Activated CD4-positive, alpha-beta T cell treated with anti-CD3 and anti-CD28 coated beads, Interleukin-2, amount 50 U/mL, for 4 hours (primary cell): ENCODE measurements at places on chromosomes 3 and 15.

- no peak for DNase-seq
Observed at GRCh38 chr15:64144565-64145281, 6.8 kb upstream of the SNX22 start.

DNA sequence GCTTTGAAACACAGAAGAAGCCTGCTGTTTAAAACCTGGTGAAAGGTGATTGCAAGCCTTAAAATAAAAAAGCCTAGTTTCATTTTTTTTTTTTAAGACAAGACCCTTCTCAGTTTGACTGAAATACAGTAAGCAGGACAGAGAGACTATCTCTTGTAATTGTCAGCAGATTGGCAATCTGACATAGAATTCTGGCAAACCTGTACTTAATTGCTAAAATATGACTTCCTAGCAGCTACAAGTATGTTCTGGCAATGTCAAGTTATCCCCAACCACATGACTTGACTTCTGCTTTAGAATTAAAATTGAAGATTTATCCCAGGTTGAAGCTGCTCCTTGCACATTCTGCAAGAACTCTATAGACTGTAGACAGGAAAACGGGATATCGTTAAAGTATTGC lies 232.8 kb upstream of the NR2F2 start:
- no peak for DNase-seq

GRCh38 chr15:61687124-61687523 lies 373.1 kb downstream of the VPS13C start:
- no peak for DNase-seq

DNA sequence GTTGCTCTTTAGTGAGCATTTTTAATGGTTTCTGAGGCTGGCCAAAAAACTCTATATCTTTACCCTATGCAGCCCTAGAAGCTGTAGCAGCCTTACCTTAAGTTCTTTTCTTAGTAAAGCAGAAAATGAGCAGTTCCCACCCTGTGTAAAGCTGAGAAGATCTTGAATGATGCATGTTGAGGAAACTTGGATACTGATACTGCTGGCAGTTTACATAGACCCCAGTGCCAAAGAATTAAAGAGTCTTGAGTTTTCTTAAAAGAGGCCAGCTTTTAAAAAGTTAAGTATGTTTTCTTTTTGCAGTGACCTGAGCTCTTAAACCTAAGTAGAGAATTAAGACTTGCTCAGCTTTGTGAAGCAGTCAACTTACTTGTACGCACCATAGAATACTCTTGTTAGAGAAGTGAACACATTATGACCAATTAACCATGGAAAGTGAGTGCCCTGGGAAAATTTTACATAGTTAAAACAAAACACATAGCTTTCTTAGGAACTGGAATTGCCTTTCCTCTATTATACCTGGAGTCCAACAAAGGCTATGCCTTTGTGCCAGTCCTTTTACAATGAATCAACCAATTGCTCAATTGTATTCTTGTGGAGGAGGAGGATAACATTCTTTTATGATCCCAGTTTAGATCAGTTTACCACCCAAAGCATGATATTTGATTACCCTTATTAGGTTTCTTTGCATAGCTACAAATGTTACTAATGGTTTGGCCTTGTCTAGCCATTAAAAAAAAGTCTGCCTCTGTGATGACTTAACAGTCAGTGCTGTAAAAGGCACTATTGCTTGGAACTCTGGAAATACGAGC lies 28.4 kb downstream of the PLS1 start:
- no peak for DNase-seq

DNA sequence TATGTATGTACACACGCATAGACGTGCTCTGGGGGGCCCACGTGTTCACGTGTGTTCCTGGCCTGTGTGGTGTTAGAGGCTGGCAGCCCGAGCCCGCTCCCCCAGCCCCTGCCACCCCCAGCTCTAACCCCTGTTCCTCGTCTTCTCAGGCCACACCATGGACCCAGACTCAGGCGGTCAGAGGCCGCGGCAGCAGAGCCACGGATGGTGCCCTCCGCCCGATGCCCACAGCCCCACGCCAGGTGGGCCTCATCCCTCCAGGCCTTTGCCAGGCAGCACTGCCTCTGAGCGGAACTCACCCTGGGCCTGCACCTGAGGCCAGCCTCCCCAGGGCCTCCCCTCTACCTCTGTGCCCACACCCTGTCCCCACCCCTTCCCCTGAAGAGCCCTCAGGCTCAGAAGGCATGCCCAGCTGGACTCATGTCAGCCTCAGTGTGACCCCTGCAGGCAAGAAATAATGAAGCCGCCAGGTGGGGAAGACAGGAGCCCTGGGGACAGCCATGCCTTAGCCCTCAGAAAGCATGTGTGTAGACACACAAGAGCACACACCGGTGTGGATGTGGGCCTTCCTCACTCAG lies 16.4 kb upstream of the GNAT1 start:
- no peak for DNase-seq

DNA sequence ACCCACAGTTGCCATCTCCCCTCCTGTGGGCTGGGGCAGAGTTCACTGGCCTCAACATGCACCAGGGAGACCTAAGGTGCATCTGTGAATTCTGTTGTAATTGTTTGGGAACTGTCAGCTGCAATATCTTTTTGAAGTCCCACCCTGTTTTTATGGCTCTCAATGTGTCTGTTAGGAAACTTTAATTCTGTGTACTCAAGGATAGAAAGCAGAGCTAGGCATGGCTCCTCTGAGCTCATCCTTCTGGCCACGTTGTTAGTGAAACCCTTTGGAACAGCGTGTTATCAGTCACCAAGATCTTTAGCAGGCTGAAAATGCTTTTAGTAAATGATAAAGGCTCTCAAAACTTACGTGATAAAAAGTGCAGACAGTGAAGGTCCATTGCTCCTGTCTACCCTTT lies 33.6 kb upstream of the MTMR10 start:
- no peak for DNase-seq

DNA sequence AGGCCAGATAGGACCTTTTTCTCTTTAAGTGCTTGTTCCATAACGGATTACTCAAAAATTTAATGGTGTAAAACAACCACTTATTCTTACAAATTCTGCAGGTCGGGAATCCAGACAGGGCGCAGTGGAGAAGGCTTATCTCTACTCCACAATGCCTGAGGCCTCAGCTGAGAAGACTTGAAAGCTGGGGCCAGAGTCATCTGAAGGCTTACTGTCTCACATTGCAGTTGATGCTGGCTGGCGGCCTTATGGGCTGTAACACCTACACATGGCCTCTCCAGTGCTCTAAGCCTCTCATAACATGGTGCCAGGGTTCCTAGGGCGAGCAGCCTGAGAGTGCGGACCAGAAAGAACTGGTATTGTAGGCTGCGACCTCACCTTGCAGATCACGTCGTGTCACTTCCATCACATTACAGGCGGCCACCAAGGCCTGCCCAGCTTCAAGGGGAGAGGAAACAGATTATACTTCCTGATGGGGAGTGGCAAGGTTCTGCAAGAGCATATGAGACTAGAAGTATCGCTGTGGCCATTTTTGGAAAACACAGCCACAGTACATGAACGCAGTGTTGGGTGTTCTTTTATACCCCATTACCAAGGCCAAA lies 32.4 kb downstream of the CMTM7 start:
- DNase-seq: no peak

DNA sequence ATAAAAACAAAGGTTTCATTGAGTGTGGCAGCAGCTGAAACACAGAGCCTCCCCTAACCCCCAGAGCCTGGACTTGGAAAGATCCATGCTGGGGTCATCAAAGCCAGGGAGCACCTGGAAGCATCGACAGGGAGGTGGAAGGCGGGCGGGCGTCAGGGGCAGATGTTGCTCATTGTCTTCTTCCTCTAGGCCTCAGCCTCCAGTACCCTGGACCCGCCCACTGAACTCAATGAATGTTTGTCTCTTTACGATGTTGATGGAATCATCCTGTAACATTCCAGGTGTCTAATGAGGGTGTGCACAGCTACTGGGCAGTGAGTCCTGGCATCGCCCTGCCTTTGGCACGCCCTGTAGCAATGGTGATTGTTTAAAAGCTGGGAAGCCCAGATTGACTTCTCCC lies 9.8 kb downstream of the GP5 start:
- no peak for DNase-seq

- DNase-seq: no peak
Observed at GRCh38 chr15:68582236-68582635, 3.4 kb downstream of the CORO2B start.

DNA sequence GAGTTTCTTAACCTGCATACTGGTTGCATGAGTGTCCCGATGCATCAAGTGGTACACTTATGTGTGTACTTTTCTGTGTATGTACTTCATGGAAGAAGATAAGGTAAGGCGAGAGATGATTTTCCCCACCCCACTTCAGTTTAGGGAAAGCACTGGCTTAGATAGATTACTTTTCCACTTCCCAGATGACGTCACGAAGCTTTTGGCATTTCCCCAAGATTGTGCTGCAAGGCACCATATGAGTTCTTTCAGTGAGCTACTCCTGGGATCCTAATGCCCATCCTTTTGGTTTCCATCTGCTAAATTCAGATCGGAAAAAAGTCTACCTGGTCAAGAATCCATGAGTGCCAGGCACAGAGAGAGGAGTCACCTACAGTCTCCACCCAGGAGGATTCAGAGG lies 4.5 kb downstream of the IL17RB start:
- no peak for DNase-seq

DNA sequence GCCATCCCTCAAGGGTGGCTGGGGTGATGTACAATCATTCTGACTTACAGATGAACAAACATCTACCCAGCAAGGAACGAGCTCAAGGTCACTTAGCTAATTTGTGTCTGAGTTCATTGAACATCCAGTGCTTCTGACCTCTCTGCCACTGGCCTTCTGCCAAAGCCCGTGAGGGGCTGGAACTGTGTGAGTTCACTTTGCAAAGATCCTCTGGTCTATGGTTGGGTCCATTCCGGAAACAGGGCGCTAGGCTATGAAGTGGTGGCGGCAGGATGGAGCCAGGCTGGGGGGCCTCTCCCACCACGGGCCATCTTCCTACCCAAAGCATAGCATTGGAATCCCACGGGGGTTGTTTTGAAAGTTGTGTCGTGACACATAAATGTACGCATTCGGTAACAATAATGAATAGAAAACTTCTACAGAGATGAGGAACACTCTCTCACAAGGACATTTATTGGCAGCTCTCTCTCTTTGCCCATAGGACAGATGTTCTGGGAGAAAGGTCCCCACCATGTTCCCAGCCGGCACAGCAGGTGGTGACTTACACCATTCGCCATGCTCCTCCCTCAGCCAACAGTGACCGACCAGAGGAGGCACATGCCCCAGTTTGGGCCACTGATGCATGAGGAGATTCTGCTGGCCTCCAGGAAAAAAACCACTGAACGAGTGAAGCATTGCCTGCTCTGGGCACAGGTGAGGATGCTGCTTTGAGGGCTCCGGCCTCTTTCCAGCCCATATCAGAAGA lies 214.7 kb upstream of the CHRNA7 start:
- DNase-seq: no peak

- no peak for DNase-seq
Observed at GRCh38 chr3:193901007-193901406, 234.9 kb upstream of the HES1 start.

DNA sequence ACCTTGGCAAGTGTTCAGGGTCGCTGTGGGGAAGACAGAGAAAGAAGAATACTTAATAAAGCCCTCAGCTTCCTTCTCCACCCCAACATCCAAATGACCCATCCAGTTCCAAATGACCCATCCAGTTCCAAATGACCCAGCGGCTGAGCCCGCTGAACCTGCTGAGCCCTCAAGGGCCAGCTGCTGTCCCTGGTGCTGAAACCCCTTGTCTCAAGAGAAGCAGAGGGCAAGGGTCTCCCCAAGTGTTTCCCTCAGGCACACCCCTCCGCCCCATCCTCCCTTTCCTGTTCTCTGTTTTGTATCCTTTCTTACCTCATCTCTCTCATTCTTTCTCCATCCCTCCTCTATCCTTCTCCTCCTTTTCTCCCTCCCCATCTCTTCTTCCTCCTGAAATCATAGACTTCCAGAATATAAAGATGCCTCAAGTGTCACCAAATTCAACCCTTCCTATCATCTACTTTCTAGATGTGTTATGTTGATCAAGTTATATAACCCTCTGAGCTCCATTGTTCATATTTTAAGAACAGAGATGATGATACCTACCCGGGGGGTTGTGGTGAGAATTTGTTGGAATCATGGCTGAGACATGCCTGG lies 29.0 kb downstream of the CCDC33 start:
- DNase-seq: no peak

- no peak for DNase-seq
Observed at GRCh38 chr3:57826245-57826951, 70.3 kb downstream of the SLMAP start.

DNA sequence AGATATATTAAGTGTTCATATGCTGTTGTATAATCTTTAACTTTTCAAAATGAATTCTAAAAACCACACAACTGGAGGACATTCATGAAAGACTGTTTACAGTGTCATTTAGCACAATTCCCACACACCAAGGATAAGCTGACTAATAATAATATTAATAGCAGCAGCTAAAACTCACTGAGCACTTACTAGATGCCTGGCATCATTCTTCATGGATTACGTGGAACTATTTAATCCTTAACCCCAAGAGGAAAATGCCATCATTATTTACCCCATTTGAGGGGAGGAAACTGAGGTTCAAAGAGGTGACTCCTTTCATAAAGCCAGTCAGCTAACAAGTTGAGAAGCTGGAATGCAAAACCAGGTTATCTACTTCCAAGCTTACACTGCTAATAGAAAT lies 77.0 kb downstream of the TMEM108 start:
- DNase-seq: no peak

GRCh38 chr3:29345516-29346300 lies 64.8 kb downstream of the RBMS3 start:
- no peak for DNase-seq
